ENCODE measurements at places on chromosomes 3 and 15.

DNA sequence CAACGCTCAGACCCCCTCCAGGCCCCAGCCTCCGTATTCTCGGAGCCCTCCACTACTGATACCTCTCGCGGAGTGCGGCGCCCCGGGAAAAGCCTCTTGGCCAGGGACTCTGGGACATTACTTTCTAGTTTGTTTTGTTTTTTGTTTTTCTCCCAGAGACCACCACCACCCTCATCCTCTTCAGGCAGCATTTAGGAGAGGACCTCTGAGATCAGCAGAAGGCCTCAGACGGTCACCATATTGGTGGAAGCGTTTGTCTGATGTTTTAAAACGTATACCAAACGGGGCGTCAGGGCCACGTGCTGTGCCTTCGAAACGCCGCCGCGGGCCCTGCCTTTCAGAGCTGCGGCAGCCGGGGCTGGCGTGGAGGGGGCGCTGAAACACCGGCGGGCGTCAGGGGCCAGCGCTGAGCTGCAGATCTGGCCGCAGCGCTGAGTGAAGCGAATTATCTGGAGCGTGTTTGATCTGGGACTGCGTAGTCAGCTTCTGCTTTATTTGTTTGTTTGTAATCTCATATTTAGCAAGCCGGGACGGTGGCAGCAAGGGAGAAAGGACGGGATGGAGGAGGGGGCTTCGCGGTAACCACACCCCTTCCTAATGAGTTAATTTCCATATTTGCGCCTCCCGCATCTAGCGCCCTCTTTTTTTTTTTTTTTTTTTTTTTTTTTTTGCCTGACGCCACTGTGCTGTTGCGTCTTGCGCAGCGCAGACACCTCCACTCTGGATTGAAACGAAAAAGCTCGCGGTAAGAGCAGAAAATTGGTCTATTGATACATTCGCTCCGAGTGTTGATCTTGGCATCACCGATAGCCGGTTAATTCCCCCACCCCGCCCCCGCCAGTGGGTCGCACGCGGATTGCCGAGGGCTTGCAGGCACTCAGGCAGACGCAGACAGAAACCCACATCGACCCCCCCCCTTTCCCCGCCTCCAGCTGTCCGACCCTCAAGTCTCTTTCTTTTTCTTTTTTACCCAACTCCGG, 14.9 kb downstream of the SOX2 start:
- no peak for DNase-seq

DNA sequence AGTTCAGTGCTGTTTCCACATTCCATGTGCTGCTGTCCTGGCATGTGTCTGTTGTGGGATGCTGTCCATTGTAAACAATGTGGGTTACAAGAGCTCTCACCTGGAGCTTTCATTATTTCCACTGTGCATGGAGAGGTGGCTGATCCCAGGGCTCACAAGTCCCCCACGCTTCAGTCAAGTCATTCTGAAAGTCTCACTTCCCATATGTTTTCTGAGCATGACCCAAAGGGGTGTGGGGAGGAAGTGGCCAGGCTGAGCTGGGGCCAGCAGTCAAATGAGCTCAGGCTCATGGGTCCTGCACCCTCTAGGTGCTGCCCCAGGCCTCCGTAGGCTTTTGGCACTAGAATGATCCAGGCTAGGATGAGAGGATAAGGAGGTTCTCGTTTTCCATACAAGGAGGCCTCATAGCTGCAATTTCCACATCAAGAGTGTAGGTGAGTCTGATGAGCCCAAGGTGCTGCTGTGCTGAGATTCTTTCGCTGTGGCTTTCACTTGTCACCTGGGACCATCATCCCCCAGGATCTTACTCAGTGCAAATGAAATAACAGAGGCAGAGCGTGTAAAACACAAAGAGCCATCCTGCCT, 22.0 kb downstream of the STARD5 start:
- no peak for DNase-seq

DNA sequence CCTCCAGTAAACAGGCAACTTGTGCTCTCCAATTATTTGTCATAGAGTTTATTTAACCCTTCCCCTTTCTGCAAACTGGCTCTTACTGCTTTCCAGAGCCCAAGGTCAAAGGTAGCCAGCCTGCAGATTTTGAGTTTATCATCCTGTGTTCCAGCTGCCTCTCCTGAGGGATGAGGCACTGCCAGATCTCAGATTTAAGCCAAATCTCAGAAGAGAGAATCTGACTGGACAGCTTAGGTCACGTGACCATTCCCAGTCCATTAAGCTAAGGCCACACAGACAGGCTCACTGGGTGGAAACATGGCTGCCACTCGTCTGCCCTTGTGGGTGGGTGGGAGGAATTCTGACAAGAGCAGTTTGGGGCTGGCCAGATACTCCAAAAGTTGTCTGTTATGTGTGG, 8.6 kb upstream of the SIAH2 start:
- no peak for DNase-seq

DNA sequence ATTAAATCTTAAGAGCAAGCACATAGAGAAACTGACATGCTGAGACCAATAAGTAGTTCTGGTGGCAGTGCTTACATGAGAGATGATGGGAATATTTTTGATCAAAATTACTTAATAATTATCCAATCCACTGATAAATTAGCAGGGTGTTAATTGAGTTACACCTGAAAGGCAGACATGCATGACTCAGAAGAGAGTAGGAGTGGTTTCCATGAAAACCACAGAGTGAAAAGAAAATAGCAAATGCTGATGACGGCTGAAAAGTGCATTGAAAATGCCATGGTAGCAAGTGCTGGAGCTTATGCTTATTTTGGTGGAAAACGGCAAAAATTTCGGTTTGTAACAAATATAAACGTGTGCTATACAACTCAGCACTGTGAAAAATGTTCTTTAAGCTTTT, 267.8 kb upstream of the LRRN1 start:
- no peak for DNase-seq

All from activated naive CD4-positive, alpha-beta T cell treated with anti-CD3 and anti-CD28 coated beads, Interleukin-2, amount 50 U/mL, for 16 hours (primary cell).